ENCODE measurements at places on chromosomes 4 and X. TPM values are rescaled to one million over a fixed set of nuclear protein-coding genes. Genes with fewer than 3 reads are reported as not detected.

DNA sequence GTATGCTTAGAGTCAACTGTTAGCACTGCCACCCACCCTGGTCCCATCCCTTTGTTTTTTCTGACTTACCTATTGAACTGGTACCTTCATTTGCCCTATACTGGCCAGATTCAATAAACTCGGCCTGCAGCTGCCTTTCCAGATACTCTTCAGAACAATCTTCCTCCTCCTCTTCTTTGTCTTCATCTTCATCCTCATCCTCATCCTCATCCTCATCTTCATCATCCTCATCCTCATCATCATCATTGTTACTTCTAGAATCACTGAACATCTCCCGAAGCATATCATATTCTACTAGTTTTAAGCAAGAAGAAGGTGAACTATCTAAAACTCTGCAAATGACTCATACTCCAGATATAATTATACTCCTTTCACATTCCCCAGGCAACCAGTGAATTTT, 14.9 kb downstream of the TAF7L start:
- DNase-seq, result no peak

- peak; percentile 39 for DNase-seq
These were observed 575 bp downstream of the MAP7D2 start for GRCh38 chrX:20116087-20116576.

DNA sequence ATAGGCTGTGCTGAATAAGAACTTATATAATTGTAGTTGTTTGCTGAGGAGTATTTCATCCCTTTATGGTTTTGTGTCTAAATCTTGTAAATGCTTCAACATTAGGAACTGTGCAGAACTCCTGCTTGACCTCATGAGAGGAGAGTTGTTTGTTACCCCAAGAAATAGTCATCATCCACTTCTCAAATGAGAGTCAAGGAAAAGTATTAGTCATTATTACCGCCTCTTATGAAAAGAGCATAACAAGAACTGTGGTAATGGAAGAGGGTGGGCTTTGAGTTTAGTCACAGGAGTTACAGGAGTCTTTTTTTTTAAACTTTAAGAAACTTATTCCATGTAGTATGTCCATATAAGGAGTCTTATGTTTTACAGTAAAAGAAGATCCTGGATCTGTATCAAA, 132.9 kb downstream of the RAP1GDS1 start:
- no peak for DNase-seq

GRCh38 chrX:1442724-1443367, 9.9 kb downstream of the ASMTL start:
- peak; percentile 32 for DNase-seq

The ZDHHC15 gene
- 1.7 TPM for polyA plus RNA-seq

- no peak for DNase-seq
These were observed 690.3 kb upstream of the FAM241A start for GRCh38 chr4:111454961-111455360.

DNA sequence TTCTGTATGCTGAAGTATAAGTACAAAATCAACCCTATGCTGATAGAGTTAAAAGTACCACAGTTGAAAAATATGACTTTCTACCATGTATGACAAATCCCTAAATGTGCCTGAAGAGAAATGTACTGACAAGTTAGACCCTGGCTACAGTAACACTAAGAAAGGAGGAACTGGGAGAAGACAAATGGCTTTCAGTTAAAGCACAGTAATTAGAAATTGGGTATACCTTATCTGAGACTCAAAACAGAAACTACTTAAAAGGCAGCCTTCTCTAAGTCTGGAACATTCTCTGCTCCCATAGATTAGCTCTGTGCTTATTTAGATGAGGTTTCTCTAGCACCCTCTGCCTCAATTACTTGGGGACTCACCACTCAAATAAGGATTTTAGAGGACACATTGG, 189.1 kb downstream of the GPC3 start:
- DNase-seq, result no peak

The TASL gene
- 0.22 TPM for polyA plus RNA-seq

- DNase-seq, result no peak
These were observed 896 bp downstream of the KDR start for GRCh38 chr4:55124322-55125076.

DNA sequence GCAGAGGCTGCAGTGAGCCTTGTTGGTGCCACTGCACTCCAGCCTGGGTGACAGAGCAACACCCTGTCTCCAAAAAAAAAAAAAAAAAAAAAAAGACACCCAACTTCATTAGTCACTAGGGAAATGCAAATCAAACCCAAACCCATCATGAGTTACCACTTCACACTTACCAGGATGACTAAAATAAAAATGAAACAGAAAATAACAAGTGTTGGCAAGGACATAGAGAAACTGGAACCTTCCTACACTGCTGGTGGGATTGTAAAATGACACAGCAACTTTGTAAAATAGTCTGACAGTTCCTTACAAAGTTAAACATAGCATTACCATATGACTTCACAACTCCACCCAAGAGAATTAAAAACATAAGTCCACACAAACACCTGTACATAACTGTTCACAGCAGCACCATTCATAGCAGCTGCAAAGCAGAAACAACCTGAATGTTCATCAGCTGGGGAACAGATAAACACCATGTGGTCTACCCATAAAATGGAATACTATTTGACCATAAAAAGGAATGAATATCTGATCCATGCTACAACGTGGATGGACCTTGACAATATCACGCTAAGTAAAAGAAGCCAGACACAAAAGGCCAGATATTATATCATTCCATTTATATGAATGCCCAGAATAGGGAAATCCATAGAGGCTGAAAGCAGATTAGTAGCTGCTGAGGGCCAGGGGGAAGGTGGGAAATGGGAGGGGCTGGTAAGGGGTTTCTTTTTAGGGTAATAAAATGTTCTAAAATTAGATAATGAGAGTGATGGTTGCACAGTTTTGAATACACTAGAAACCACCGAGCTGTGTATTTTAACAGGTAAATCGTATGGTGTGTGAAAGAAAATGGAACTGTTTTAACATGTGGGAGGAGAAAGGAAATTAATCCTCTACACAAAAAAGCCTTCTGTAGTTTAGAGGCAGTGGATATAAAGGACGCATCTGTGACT, 18.3 kb downstream of the CD99L2 start:
- no peak for DNase-seq

GRCh38 chr4:189200353-189200752, 740.3 kb upstream of the FRG1 start:
- no peak for DNase-seq

The HNRNPH2 gene
- polyA plus RNA-seq, result 68.1 TPM

The ATOH1 gene
- not detected for polyA plus RNA-seq

The BMP3 gene
- not detected for polyA plus RNA-seq

GRCh38 chr4:53608242-53608641, 17.0 kb upstream of the LNX1 start:
- no peak for DNase-seq

DNA sequence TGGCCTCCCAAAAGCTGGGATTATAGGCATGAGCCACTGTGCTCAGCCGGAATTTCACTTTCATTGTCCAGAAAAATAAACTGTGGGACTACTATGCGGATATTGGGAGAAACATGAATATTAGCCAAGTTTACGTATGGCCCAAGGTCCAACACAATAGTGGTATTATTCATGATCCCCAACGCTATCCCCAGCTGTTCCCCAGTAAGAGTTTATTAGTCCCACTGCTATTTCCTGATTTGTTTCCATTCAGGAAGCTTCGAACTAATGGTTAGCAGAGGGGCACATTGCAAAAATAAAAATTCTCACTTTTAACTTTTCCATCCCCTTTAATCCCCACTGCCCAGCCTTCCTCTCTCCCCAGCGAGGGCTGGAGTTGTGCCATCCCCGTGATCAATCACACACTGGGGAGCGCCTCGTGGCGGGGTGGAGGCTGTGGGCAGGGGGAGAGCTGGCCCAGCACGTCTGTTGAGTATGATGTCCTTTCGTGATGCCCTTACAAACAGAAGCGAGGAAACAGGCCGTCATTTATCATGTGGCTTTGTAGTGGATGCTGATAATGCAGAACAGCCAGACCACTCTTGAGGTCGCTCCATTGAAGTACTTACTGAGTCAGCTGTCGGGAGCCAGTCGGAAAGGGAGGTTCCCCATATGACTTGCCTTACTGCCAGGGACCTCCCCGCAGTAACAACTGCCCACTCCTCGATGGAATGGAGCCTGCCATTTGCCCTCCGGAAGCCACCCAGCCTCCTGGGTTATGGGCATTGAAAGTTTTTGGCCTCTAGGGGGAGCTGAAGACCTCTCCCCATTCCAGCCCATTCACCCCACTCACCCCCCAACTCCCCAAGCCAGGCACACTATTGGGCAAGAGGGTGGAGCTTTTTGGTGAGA, 117.0 kb downstream of the KDR start:
- DNase-seq, result no peak

- no peak for DNase-seq
These were observed 975 bp downstream of the KCNE5 start for GRCh38 chrX:109623997-109624396.

The NIPAL1 gene
- 1.4 TPM for polyA plus RNA-seq

- DNase-seq, result no peak
These were observed 68.8 kb upstream of the PPP1R2C start for GRCh38 chrX:42846741-42847140.

DNA sequence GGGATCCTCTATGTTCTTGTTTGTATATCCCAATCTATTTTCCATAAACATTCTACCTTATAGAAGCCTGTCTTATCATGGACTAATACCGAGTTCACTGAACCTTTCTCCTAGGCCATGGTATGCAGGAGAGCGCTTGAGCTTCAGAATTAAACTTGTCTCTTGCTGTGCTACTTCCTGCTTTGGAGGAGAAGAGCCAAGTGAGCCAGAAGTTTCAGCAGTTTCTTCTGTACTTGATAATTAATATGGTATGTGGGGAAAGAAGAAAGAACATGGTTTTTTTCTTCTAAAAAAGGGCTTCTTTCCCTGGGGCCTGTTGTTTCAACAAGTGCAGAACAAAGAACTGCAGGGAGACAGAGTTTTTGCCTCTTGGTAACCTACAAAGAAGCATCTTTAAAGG, 172.8 kb downstream of the ATG4A start:
- DNase-seq, result no peak

The HSFX2 gene
- 0.97 TPM for polyA plus RNA-seq

GRCh38 chrX:103398421-103398864, 22.1 kb downstream of the BEX3 start:
- no peak for DNase-seq

The PAGE4 gene
- not detected for polyA plus RNA-seq

The PHKA1 gene
- 2.6 TPM for polyA plus RNA-seq

- DNase-seq, result no peak
These were observed 101.3 kb downstream of the ZAR1 start for GRCh38 chr4:48591372-48591771.

DNA sequence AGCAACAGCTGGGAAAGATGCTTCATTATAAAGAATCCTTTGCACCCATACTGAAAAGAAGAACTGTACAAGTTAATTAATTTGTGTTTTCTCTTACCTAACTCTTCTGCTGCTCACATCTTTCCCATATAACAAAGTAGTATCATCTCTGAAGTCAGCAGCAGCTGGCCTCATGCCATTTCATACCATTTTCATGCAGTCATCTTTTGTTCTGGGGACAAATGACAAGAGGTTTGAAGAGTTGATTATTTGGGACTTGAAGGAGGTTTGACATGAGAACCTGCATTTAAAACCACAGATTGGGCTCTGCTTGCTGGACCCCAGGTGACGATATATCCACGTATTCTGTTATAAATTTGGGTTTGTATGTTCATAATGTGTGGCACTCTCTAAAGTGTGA, 430.3 kb downstream of the SPRY1 start:
- DNase-seq, result no peak

DNA sequence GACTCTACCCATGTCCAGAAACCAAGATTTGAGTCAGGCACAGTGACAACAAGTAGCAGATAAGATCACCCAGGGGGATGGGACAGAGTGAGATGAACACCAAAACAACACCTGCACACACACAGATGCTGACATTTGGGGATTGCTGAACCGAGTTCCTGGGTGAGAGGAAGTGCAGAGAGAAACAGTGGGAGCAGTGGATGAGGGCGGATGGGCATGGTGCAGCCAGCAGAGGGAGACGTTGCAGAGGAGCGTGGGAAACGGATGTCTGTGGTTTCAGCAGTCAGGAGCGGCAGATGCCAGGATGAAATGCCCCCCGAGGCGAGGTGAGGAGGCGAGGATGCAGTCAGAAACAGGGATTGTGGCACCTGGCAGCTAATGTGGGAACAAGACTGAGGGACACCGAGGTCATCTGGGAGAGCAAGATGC, 78.6 kb upstream of the STS start:
- DNase-seq, result no peak

The TENT5D gene
- polyA plus RNA-seq, result not detected

- no peak for DNase-seq
These were observed 13.6 kb upstream of the MAGED4B start for GRCh38 chrX:52082578-52082977.

The BGN gene
- polyA plus RNA-seq, result 288 TPM

DNA sequence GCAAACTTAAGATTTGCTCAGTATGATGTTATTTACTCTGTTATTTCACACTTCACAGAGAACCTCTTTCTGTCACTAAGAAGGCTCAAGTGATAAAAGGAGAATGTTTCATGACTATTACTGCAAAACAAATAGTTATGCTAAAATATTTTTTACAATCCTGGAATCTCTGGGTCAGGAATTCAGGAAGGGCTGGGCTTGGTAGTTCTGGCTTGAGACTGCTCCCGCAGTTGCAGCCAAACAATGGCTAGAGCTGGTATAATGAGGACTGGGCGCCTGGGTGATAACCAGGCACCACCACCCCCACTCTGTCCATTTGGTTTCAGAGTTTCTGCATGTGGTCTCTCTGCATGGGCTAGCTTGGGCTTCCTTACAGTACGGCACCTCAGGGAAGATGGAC, 28.7 kb upstream of the SPP1 start:
- no peak for DNase-seq

GRCh38 chr4:88722828-88723227, 25.2 kb upstream of the NAP1L5 start:
- DNase-seq, result no peak

The SPANXD gene
- polyA plus RNA-seq, result not detected

The HEPH gene
- 6.2 TPM for polyA plus RNA-seq

GRCh38 chr4:566508-567295, 9.4 kb downstream of the TMEM271 start:
- no peak for DNase-seq

DNA sequence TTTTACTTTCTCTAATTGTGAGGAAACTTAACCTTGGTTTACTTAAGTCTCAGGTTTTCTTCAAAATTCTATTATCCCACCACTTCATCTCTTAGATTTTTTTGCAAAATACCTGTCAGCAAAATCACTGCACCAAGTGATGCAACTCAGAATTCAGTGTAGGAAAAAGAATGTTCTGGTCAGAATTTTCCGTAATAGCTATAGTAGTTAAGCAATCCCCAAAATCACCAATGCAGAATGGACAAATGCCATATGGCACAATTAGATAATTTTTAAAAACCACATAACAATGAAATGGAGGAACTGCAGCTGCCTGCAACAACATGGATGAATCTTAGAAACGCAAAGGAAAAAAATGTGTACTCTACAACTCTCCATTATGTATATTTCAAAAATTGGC, 373.1 kb downstream of the NAF1 start:
- DNase-seq, result no peak

- no peak for DNase-seq
These were observed 77.9 kb downstream of the HPGD start for GRCh38 chr4:174444390-174444789.

The DCLK2 gene
- 2.6 TPM for polyA plus RNA-seq

All from kidney (tissue), 22 donors.